ENCODE measurements at places on chromosomes 3 and 15.

DNA sequence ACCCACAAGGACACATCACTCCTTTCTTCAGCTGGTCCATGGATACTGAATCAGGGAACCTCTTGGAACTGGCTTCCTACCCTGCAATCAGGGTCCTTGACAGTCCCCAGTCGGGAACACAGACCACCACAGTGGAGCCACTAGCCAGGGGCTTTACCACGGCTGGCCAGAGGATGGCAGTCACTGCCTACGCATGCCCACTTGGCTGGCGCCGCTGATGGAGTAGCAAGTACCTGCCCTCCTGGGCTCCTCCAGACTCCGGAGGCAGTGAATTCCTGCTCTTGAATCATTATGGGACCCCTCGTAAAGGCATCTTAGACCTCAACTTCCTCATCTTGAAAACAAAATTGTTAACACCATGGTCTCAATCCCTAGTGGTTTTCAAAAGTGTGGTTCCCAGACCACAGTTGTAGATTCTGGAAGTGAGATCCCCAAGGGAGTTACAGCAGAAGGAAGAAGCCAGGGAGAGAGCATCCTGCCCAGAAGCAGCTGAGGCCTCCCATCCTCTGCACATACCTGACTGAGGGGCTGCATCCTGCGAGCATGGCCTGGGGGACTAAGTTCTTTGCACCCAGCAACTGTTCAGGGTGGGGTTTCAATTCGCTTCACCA, 9.1 kb upstream of the SKIC8 start:
- no peak for DNase-seq

DNA sequence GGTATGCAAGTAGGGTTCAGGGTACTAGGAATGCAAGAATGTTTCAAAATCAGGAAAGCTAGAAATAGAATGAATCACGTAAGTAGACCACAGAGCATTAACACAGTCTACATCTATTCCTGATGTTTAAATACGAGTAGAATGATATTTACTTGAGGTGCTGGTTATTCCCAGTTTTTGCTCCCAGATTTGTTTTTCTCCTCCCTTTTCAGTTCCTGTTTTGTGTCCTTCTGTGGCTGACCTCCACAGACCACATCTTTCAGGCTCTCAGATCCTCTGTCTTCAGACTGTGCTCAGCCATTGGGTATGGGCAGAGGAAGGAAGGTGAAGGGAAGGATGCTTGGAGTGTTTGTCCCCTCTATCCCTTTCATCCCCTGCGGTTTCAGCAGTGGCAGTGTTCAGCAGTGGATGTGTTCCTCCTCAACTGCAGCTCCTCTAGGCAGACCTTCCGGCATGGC, 276.6 kb downstream of the ZNF621 start:
- no peak for DNase-seq

DNA sequence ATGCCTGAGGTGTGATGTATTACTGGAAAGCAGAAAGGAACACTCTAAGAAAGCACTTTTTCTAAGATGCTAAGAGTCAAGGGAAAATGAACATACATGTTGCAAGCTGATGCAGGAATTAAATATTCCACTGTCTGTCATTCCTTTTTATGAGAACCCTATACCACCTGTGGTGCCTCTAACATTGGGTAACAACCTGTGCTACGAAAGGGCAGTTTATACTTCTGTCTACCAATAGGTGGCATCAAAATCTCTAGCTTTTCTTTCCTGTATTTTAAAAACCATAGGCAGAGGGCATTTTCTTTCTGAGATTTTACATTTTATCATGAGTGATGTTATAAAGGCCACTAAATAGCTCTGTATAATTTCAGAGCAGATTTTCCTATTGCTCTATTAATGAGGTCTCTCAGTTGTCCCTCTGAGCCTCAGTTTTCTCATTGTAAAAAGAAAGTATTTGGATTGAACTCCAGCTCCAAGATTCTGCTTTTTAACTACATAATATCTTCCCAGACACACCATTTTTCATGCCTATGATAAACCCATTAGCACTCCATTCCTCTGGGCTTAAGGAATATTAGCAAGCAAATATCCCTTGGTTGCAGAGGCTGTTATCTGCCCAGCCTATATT, 3.5 kb upstream of the CPNE4 start:
- DNase-seq, result no peak

DNA sequence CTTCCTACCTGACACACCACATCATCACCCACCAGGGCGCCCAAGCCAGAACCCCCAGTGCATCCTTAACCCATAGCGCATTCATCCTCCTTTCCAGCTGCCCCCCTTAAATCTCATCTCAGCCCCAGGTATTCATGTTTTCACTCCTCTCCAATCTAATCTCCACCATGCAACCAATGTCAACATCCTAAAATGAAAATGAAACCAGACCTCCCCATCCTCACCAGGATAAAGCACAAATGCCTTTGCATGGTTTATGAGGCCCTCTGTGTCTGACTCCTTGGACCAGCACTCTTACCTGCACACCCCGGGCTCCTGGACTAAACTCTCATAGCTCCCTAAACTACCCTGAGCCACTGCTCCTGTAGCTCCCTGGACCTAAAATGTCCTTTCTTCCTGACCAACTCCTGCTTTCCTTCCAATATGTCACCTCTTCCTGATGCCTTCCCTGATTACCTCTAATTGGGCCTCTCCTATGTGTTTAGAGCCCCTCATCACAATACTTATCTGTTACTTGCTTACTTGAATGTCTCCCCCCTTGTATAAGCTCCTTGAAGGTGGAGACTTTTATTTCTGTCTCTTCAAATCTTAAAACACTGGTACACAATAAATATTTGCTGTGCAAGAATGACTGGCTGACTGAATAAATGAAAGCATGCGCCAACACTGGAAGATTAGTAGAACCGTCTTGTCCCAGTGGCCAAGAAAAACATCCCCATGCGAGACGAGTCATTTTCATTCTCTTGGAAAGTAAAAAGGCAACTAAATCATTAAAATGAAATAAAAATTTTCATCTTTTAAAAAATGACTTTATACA, 142.5 kb downstream of the XXYLT1 start:
- no peak for DNase-seq

- DNase-seq, result no peak
These were observed 145.2 kb downstream of the SSR3 start for GRCh38 chr3:156409694-156410093.

DNA sequence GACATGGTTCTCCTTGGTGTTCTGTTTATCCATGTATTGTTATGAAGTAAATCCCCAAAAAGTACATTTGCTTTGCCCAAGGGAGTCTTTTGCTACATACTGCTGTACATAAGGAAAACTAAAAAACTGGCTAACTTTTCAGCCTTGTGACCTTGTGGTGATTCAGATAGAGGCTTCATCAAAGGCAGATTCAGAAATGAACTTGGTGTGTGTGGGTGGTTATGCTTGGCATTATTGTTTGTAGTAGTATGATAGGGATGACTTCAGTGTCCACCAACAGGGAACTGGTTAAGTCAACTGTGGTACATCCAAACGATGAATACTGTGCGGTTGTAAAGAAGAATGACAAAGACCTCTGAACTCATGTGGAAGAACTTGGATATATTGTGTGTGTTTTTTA, 75.6 kb upstream of the CHRNB4 start:
- no peak for DNase-seq

- DNase-seq, result no peak
These were observed 188.7 kb downstream of the PYDC2 start for GRCh38 chr3:191649626-191650025.

DNA sequence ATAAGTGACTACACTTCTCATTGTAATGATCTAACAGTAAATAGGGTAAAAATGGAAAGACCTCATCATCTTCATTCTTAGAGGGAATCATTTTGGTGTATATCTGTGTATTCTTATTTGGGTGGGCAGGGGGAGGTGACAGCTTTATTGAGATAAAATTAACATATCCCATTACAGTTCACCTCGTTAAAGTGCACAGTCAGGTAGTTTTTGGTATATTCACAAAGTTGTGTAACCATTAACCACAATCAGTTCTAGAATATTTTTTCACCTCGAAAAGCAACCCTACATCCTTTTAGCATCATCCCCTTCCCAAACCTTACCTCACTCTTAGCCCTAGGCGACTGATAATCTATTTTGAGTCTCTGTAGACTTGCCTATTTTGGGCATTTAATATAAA, 8.1 kb downstream of the PIAS1 start:
- DNase-seq, result no peak

GRCh38 chr3:64120876-64121275, 97.6 kb upstream of the PSMD6 start:
- no peak for DNase-seq

DNA sequence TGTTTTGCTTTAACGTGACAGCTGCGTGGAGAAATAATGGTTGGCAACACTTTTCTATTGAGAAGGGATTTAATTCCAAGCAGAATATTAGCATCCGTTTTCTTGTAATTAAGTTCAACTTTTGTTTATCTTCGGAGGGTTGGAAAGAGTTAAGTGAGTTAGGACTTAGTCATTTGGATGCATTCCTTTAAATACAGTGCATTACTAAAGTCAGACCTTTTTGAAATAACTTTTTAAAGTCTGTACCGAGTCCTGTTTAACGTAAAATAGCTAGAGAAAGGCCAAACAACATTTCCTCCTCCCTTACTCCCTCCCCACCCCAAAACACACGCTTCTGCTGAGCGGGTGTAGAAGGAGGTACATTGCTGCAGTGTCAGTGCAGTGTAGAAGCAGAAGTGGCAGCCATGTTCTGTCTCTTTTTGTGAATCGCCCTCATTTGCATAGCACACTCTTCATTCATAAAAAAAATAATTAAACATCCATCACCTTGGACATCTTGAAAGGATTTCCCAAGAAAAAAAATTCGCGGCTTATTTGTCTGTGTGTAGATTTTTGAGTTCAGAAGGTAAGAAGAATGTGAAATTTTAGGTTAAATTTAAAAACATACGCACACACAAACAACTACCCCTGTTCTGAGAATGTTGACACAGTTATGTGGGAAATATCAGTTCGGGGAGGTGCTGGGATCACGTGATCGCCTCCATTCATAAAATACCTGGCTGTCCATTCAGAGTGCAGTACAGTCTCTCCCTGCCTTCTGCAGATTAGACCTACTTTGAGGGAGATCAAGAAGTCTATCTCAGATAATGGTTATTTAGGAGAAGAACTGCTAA, 1.6 kb downstream of the SPRED1 start:
- no peak for DNase-seq

DNA sequence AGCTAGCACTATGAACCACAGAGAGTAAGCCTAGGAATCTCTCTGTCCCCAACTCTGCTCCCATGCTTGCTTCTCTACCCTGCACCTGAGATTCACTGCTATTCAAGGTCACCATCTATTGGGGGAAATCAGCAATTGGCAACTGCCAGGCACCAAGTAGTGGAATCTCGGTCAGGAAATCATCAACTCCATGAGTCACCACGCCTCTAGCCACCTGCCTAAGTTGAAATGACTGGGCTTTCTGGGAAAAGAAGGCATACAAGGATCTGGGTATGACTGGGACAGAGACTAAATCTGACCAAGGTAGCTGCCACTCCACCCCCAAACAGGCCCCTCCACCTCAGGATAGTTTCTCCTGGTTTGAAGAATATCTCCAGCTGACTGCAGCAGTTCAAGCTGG, 464.1 kb upstream of the CBLB start:
- no peak for DNase-seq

GRCh38 chr3:8239718-8240695, 261.6 kb upstream of the LMCD1 start:
- DNase-seq, result no peak

DNA sequence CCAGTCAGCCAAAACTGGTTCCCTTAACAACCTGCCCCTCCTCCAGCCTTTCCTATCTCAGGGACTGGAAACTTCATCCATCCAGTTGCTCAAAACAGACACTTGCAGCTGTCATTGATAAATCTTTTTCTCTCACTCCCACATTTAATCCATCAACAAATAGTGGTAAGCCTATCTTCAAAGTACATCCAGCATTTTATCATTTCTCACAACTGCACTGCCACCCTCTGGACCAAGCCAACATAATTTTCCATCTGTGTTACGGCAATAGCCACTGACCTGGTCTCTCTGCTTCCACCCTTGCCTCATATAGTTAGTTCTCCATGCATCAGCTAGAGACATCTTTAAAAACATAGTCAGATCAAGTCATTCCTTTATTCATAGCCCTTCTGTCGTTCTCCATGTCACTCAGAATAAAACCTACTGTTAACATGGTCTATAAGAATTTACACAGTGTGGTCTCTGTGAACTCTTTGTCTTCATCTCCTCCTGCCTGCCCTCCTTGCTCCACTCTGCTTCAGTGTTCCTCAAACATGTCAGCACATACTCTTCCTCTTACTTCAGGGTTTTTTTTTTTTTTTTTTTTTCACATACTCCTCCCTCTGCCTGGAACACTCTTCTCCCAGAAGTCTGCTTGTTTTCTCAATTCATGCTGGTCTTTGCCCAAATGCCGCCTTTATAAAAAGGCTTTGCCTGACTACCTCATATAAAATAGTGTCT, 102.5 kb upstream of the COL6A5 start:
- DNase-seq, result no peak

- DNase-seq, result no peak
These were observed 92.8 kb downstream of the FOXP1 start for GRCh38 chr3:71490692-71491091.

DNA sequence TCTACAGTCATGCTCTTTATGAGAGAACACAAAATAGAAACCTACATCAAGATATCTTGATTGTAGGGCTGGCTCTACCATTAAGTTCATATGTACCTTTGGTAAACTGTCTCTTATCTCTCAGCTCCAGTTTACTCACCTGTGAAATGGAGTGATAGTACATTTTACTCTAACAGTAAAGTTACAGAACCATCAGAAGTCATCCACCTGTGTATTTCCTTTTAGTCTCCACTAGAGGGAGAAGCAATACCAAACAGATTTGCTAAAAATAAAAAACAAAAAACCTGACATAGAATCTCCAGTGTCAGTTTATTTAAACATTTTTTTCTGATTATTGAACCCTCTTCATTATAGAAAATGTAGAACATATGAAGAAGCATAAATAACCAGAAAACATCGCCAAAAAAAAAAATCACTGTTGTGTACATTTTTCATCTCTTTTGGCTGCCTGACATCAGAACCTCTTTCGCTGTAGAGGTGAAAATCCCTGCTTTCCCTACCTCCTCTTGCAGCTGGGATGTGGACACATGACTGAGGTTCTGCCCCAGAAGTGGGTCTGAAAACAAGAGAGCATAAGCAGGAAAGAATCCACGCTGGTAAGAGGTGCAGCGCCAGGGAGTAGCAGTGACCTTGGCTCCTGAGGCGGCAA, 48.7 kb upstream of the WDR72 start:
- DNase-seq, result no peak

- no peak for DNase-seq
These were observed 31.9 kb upstream of the ACVR2B start for GRCh38 chr3:38421679-38422336.

DNA sequence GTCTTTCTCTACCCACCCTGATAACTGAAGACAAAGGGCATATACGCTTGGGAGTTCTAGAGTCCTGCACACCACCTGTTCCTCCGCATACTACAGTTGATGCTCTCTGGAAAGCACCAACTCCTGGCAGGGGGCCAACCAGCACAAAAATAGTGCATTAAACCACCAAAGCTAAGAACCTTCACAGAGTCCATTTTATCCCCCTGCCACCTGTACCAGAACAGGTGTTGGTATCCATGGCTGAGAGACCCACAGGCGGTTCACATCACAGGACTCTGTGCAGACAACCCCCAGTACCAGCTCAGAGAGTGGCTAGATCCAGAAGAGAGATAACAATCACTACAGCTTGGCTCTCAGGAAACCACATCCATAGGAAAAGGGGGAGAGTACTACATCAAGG, 114.4 kb upstream of the POU1F1 start:
- DNase-seq, result no peak
